ENCODE measurements at places on chromosomes 13 and 19.

GRCh38 chr19:30653646-30654386 is 281.6 kb downstream of the ZNF536 start:
- no peak for DNase-seq

GRCh38 chr13:71867131-71867814 is at the start of gene DACH1:
Gene DACH1, minus strand, starts transcription at chr13:71867204.
- no peak for DNase-seq

- no peak for DNase-seq
These were observed 257.5 kb downstream of the MZT1 start for GRCh38 chr13:72469906-72470305.

- DNase-seq: no peak
These were observed 42.6 kb downstream of the B3GLCT start for GRCh38 chr13:31242367-31242766.

DNA sequence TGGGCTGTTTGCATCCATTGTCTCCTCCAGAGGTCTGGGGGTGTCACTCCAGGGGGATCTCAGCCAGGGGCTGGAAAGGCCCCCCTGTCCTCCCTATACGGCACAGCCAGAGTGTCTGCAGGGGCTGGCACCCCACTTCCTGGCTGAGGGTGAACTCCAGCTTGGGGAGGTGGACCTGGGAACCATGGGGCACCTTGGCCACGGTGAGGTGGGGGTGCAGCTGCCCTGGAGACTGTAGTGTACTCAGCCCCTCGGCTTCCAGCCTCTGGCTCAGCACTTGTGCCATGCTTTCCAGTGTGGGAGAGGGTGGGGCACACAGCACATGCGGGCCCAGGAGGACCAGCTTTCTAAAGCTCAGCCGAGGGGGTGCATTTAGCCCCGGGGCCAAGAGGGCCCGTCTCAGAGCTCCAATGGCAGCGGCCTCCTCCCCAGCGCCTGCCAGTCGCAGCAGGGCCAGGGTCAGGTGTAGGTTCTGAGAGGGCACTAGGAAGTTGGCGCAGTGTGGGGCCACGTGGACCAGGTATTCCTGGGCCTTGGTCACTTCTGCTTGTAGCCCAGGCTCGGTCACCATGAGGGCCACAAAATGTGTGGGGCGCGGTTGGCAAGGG is 1.4 kb downstream of the LENG9 start:
- DNase-seq: no peak

GRCh38 chr19:8094336-8094735 is 41.8 kb downstream of the CCL25 start:
- no peak for DNase-seq
